ENCODE measurements at places on chromosomes 7 and 10.

GRCh38 chr7:99037327-99037940, 106.5 kb downstream of the SMURF1 start:
- DNase-seq: no peak

GRCh38 chr10:86266446-86267242, 100.0 kb downstream of the GRID1 start:
- no peak for DNase-seq

DNA sequence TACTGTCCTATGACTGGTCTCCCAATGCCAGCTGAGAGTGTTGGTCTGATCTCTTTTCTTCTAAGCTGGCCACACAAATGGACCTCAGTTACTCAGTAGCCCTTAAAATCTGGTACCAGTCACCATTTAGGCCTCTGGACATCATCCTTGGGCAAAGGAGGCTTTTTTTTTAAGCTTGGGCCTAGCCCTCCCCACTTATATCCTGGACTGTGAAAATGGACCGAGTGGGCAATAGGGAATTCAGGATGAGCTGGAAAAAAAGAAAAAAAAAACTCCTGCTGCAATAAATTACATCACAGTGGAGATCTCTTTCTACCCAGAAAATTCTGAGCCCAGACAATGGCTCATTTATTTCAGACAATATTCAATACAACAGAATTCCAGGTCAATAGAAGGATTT, 68.4 kb downstream of the PARP12 start:
- DNase-seq: no peak

- DNase-seq: no peak
Observed at GRCh38 chr7:86942081-86942480, 117.4 kb downstream of the ELAPOR2 start.

DNA sequence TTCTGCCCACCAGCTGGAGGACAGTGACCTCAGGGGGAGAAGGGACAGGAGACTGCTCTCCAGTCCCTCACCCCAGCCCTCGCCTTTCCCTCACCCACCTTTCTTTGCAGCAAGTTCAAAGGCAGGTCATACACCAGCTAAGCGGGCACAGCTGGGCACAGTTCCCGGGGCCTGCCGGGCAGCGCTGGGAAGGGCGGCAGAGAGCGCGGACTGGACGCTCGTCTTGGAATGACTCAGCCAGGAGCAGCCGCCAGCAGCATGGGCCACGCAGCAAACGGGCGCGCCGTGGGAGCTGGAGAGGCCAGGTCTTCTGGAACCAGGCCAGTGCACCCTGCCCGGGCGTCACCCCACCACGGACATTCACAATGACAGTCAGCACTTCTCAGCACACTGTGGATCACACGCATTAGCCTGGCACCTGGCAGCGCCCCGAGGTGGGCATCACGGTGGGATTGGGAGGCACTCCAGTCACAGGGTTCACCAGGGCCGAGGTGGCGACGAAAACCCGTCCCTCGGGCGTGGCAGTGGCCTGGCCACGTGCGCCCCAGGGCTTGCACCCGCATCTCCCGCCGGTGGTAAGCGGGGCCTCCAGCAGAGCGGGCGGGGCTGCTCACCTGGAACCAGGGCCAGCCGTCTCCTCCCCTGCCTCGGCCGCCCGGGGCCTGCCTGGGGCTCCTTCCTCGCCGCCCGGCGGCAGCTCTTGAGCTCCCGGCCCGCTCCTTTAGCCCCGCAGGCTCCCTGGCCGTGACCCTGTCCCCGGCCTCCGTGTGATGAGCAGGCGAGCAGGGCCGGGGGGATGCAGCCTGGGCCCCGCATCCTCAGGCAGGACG, 29.0 kb upstream of the WDFY4 start:
- no peak for DNase-seq

- DNase-seq: peak; percentile 57
Observed at GRCh38 chr10:30529373-30529998, 95.5 kb downstream of the MAP3K8 start.

GRCh38 chr7:159109653-159110035, 35.0 kb downstream of the VIPR2 start:
- no peak for DNase-seq

- peak; percentile 2 for DNase-seq
Observed at GRCh38 chr7:139231513-139232376, 708 bp downstream of the UBN2 start.

- no peak for DNase-seq
Observed at GRCh38 chr7:98223351-98223897, 12.2 kb downstream of the BHLHA15 start.

- no peak for DNase-seq
Observed at GRCh38 chr10:5512331-5512730, 12.4 kb upstream of the CALML3 start.

DNA sequence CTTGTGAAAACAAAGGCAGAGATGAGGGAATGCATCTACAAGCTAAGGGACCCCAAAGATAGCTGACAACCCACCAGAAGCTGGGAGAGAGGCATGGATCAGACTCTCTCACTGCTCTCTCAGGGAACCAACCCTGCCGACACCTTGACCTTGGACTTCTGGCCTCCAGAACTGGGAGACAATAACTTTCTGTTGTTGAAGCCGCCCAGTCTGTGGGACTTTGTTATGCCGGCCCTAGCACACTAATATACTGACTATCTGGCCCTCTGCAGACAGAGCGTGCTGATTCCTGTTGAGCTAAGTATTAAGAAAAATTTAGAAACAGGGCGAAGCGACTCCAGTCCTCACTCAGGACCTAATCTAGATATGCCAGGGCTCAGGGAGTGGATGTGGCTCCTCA, 144.3 kb upstream of the TCF7L2 start:
- DNase-seq: no peak

GRCh38 chr7:35854311-35854710, 53.5 kb downstream of the SEPTIN7 start:
- DNase-seq: no peak

DNA sequence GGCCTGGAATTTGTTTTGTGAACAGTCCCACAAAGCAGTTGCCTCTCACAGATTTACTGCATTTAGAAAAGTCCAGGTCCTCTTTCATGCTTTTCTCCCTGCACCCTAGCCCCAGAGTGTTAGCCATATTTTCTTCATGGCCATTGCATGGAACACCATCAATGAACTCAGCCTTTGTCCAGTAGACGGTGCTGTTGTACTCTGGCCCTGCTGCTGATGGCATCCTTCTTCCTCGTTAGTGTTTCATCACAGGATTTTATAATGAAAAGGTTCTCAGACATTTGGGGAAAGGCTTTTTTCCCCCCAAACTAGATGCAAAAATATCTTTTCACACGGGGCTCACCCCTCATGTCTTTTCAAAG, 93.0 kb upstream of the SLC25A13 start:
- DNase-seq: no peak

GRCh38 chr10:125775491-125776106, at the start of gene MMP21:
Gene MMP21, minus strand, starts transcription at chr10:125775821. Its CDS starts 0 bp downstream, at chr10:125775821.
- no peak for DNase-seq

GRCh38 chr7:29017713-29018112, 59.6 kb upstream of the TRIL start:
- no peak for DNase-seq

- no peak for DNase-seq
Observed at GRCh38 chr7:142498364-142498763, 240.5 kb upstream of the PRSS58 start.

- DNase-seq: no peak
Observed at GRCh38 chr7:106737202-106737562, 76.2 kb upstream of the CCDC71L start.

GRCh38 chr7:152411389-152411788, 24.4 kb downstream of the KMT2C start:
- DNase-seq: no peak

DNA sequence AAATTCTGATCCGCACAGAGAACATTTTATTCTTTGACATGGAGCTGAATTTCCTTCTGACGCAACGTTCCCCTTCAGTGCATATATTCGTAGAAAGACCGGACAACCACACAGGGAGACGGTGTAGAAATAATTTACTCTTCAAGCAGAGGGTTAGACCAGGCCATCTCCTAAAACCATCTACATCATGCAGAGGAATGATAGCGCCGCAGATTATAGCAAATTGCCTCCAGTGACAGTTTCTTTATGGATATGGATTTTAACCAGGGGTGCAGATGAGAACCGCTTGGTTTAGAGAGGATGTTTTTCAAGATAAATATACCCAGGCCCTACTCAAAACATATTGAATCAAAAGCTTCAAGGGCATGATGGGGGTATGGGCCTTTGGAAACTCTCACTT, 759.3 kb upstream of the AUTS2 start:
- DNase-seq: no peak

DNA sequence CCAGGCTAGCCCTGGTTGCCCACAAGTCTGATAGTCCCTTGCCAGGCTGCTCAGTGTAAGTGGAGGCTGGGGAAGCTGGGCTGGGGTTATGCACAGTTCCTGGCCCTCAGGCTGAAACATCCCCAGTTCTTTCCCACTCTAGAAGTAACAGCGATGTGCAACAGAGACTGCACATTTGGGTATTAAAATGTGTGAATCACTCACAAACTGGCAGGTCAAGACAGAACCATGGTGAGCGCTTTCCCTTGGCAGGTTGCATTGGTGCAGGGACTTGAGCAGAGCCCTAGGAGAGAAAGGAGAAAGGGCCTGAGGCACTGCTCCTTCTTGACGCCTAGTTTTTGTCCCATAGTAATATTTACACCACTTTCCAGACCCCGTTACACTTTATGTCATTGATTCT, 56.1 kb upstream of the SLC35B4 start:
- DNase-seq: no peak

GRCh38 chr7:105820363-105821066, 55.9 kb downstream of the ATXN7L1 start:
- no peak for DNase-seq

DNA sequence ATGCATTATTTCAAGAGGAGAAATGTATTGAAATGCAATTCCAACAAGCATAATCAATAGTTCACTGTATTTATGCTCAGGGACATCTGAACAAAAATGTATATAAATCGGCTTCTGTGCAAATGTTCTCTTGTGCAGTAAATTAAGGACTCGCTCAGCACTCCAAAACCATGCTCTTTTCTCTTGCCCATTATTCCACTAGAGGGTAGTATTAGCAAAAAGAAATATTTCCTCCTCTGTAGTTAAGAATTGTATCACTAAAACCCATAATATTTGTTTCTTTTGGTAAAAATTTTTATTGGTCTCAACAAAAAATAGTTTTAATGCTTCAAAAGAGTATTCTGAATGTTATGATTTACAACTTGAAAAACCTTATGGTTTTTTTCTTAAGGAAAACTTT, 803.1 kb downstream of the PCDH15 start:
- DNase-seq: no peak

DNA sequence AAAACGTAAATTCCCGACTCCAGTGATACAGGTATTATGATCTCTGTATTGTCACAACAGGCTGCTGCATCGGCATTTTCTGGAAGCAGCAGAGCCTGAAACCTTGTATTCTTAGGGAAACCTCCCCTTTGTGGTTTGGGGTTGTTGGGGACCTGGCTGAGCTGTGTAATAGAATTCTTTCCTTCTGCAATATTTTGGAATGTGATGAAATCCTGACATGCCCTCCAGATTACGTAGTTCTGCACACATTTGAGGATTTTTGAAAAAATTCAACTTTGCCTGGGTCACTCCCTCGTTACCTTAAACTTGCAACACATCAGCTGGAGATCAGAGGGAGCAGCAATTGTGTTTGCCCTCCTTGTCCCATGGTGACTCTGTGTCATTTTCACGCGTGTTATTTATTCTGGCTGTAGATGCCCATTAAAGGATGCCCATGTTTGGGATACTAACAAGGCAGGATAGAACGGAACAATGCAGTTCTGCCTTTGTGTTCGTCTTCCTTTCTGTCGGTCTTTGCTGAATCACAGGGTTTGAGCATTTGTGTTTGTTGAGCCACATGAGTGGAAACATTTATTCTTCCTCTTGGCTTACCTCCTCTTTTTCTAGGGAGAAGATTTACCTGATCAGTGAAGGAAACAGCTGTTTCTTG, 181.7 kb downstream of the TCF7L2 start:
- DNase-seq: no peak

DNA sequence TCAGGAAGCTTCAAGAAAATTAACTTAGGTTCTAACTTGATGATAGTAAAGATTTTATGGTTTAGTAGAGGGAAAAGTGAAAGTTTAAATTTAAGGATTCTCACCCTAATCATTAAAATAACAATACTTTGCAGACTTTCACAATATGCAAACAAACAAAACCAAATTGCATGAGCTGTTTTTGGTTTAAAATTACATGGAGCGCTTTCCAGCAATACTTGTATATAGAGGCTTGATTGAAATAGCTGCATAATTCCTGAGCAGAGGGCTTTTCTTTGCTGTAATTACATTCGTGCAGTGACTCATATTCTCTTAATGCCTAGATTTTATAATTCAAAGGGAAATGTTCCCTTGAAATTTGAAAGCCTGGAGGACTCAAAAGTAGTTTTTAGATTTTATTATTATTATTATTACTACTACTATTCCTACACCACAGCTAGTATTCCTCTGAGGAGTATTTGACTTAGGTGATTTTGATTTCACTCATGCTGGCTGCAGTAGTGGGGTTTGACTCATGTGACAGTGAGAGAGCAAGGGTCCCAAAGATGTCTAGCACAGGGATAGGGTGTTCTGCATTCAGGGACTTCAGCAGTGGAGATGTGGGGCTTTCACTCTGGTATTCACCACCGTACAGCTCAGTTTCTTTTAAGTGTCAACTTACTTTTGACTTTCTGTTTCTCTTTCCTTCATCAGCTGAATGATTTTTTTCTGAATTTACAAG, 138.1 kb downstream of the ADAM22 start:
- DNase-seq: no peak

DNA sequence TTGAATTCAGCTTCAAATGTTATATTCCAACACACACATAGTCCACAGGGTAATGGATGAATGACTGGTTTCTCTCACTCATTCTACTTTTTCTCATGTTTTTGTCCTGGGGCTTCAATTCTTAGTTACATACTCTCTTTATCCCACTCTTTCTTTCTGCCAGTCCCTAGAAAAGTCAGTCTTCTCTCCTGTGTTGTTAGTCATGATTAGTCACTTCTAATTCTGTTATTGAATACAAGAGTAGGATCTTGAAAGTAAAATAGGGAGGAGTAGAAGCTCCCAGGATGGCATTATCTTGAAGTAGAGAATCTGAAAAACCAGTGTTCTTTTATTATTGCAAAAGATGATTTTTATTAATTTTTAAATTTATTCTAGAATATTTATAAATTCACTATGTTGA, 45.5 kb upstream of the CALCR start:
- no peak for DNase-seq

- no peak for DNase-seq
Observed at GRCh38 chr7:134174795-134175261, 47.7 kb downstream of the LRGUK start.

GRCh38 chr10:101027106-101027720, 3.7 kb downstream of the PDZD7 start:
- DNase-seq: no peak

- no peak for DNase-seq
Observed at GRCh38 chr10:110794808-110795207, 76.9 kb upstream of the PDCD4 start.

DNA sequence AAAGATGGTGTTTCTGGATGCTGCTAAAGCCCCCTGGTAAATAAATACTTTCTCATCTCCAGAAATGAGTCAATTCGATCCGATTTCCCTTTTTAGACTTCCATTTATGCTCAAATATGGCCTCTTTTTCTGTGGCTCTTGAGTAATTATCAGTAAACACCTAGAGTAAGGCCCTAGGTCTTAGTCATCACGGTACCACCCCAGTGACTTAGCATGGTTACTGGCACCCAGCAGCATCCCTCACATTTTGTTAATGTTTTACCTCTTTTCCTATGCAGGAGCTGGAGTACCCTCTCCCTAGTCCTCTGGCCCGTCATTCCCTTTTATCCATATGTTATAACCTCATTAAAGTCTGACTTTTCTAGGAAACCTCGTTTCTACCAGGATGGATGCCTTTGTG, 19.5 kb downstream of the CHN2 start:
- DNase-seq: no peak

- no peak for DNase-seq
Observed at GRCh38 chr10:131111471-131112080, 199.9 kb downstream of the TCERG1L start.
